Aorta (tissue), 5 donors: ENCODE measurements at places on chromosomes 12 and 14. TPM values are rescaled to one million over a fixed set of nuclear protein-coding genes. Genes with fewer than 3 reads are reported as not detected.
A peak's percentile ranks its signal among the peaks of the same experiment; 100 is the strongest.

DNA sequence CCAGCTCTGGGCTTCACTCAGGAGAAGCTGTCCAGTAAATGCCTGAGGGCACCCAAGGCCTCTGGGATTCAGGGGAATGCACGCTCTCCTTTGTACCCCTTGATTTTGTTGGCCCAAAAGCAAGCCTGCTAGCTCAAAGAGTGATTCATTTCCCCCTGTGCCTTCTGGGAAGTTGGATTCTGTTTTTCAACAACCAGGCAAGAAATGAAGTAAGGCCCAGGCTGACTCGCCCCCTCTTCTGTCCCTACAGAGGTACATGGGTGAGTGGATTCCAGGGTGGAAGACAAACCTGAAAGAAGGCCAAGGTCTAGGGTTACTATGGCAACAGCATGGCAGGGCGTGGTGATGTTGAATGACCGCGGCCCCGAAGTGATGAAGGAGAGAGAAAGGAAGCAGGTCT is 9.3 kb upstream of the SERPINA5 start:
- H3K4me3 ChIP-seq = no peak overlapping the region
- H3K27ac ChIP-seq = no peak overlapping the region
- no peaks in the 10 kb centered on the region for H3K27me3 ChIP-seq
- no peaks in the 10 kb centered on the region for H3K36me3 ChIP-seq
- DNase-seq = no peak

GRCh38 chr12:76290963-76291859 is 57.0 kb downstream of the BBS10 start:
- no peak for DNase-seq
- H3K27ac ChIP-seq = no peak overlapping the region
- H3K4me3 ChIP-seq = no peak overlapping the region
- no peaks in the 10 kb centered on the region for H3K27me3 ChIP-seq

GRCh38 chr12:53726341-53726740 is 911 bp downstream of the CALCOCO1 start:
- H3K27ac ChIP-seq = no peak overlapping the region
- peaks cover 3% of the 10 kb centered on the region for H3K36me3 ChIP-seq
- no peaks in the 10 kb centered on the region for H3K27me3 ChIP-seq
- peak overlapping the region; percentile 98 for H3K4me3 ChIP-seq
- no peak for DNase-seq
- peaks cover 3% of the 10 kb centered on the region for H3K4me1 ChIP-seq

DNA sequence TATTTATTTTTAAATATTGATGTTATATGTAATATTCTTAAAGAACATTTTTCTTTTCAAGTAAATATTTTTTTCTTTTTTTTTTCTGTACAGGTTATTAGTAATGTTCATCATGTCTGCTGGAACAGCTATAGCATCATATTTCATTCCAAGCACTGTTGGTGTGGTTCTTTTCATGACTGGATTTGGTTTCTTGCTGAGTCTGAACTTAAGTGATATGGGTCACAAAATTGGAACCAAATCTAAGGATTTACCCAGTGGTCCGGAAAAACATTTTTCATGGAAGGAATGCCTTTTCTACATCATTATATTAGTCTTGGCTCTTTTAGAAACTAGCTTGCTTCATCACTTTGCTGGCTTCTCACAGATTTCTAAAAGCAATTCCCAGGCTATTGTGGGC is 23.2 kb downstream of the PCNX4 start:
- no peak for DNase-seq
- H3K4me1 ChIP-seq = no peaks in the 10 kb centered on the region
- no peak overlapping the region for H3K27ac ChIP-seq
- H3K27me3 ChIP-seq = no peaks in the 10 kb centered on the region

GRCh38 chr12:5464096-5464495 is 32.2 kb downstream of the NTF3 start:
- no peaks in the 10 kb centered on the region for H3K36me3 ChIP-seq
- H3K4me1 ChIP-seq = no peaks in the 10 kb centered on the region
- no peak overlapping the region for H3K4me3 ChIP-seq
- H3K27me3 ChIP-seq = no peaks in the 10 kb centered on the region

GRCh38 chr12:89528434-89528833 is 2.6 kb upstream of the POC1B start:
- no peak overlapping the region for H3K4me3 ChIP-seq
- H3K36me3 ChIP-seq = no peaks in the 10 kb centered on the region
- H3K27me3 ChIP-seq = no peaks in the 10 kb centered on the region
- no peaks in the 10 kb centered on the region for H3K4me1 ChIP-seq

- H3K4me3 ChIP-seq = no peak overlapping the region
- no peak for DNase-seq
- no peaks in the 10 kb centered on the region for H3K27me3 ChIP-seq
- no peaks in the 10 kb centered on the region for H3K36me3 ChIP-seq
- H3K4me1 ChIP-seq = no peaks in the 10 kb centered on the region
Measured at GRCh38 chr12:82647853-82648252, 38.9 kb upstream of the TMTC2 start.

DNA sequence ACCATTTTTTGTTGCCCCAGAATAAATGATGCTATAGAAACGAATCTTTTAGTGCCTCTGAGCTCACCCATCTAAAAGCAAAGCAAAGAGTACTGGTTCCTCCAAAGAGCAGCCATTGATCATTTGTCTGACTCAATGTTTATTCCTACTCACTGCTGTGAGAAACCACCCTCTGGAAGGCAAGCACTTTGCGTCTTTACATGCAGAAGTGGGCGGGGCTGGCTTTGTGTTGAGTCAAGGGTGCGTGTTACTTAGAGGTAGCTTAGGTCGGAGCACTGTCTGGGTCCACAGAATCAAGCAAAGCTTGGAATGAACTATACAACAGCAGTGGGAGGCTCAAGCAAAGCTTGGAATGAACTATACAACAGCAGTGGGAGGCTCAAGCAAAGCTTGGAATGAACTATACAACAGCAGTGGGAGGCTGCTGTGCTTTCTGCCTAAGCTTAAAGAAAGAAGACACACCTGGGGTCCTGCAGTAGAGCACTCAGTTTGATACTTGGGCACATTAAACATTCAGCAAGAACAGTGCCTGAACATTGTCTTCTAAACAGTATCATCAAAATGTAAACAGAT is 77.2 kb upstream of the PRICKLE1 start:
- no peaks in the 10 kb centered on the region for H3K36me3 ChIP-seq
- H3K27me3 ChIP-seq = no peaks in the 10 kb centered on the region
- DNase-seq = no peak
- H3K4me1 ChIP-seq = no peaks in the 10 kb centered on the region

- H3K4me3 ChIP-seq = no peak overlapping the region
- no peaks in the 10 kb centered on the region for H3K36me3 ChIP-seq
- H3K27me3 ChIP-seq = no peaks in the 10 kb centered on the region
- no peaks in the 10 kb centered on the region for H3K4me1 ChIP-seq
- DNase-seq = no peak
Measured at GRCh38 chr14:48274826-48275225, 599.4 kb upstream of the MDGA2 start.

DNA sequence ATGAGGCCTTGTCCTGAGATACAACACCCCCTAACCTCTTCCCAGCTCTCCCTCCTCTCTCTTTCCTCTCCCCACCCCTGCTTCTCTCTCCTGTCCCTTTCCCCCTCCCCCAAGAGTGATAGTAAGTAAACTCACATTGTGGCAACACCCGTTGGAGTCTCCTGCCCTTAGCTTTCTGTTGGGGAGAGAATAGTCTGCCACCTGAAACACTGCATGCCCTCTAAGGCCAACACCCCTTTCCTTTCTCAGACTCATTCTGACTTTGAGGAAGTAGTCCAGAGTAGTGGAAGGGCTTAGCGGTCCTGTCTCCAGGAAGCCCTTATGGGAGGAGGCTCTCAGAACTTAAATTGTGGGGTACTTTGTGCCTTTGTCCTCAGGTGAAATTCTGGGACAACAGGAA is 95.2 kb downstream of the PRKCH start:
- H3K36me3 ChIP-seq = no peaks in the 10 kb centered on the region
- no peak for DNase-seq
- H3K4me1 ChIP-seq = peaks cover 5% of the 10 kb centered on the region
- H3K4me3 ChIP-seq = no peak overlapping the region
- H3K27ac ChIP-seq = no peak overlapping the region

- no peaks in the 10 kb centered on the region for H3K27me3 ChIP-seq
- H3K4me1 ChIP-seq = no peaks in the 10 kb centered on the region
- no peak overlapping the region for H3K4me3 ChIP-seq
- DNase-seq = no peak
- no peak overlapping the region for H3K27ac ChIP-seq
- H3K36me3 ChIP-seq = no peaks in the 10 kb centered on the region
Measured at GRCh38 chr14:21109377-21110138, 8.7 kb downstream of the TMEM253 start.

GRCh38 chr12:58915634-58916033 is 4.7 kb downstream of the LRIG3 start:
- peaks cover 2% of the 10 kb centered on the region for H3K4me1 ChIP-seq
- H3K4me3 ChIP-seq = peak overlapping the region; percentile 54
- peak; percentile 56 for DNase-seq
- no peaks in the 10 kb centered on the region for H3K36me3 ChIP-seq
- H3K27ac ChIP-seq = peak overlapping the region; percentile 63

- no peak overlapping the region for H3K27ac ChIP-seq
- peak; percentile 84 for DNase-seq
- no peaks in the 10 kb centered on the region for H3K36me3 ChIP-seq
- no peaks in the 10 kb centered on the region for H3K4me1 ChIP-seq
- H3K4me3 ChIP-seq = no peak overlapping the region
Measured at GRCh38 chr12:121494093-121494787, 86.6 kb downstream of the KDM2B start.

DNA sequence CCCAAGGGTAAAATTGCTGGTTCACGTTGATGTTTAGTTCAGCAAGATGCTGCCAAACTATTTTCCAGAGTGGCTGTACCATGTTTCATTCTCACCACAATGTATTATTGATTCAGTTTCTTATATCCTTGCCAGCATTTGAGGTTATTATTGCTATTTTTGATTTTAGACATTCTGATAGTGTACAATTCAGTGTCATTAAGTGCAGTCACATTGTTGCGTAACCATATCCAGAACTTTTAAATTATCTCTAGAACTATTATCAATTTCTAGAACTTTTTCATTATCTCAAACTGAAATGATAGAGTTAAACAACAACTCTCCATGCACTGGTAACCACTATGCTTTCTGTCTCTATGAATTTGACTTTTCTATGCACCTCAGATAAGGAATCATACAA is 10.7 kb upstream of the TBC1D15 start:
- no peaks in the 10 kb centered on the region for H3K36me3 ChIP-seq
- no peak overlapping the region for H3K4me3 ChIP-seq
- no peak for DNase-seq

DNA sequence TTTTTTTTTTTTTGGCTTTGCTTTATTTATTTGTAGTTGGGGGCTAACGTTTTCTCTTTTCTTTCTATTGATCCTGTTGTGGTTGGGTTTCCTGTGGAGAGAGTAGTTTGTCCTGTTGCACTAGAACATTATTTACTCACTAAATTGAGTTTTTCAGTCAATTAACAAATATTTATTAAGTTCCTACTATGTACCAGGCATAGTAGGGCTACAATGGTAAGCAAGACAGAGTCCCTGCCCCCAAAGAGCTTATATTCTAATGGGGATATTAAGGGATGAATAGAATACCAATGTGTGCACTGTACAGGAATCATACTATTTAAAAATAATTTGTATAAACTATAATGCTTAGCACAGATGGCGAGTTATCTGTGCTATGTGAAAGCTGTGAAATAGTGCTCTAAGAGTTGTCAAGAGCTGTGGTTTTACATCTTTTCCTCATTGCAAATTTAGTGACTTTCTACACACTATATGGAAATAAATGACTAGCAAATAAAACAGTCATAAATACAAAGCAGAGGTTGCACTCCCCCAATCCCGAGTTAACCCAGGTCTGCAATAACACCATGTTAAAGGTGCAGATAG is 94.9 kb downstream of the GPR135 start:
- H3K27me3 ChIP-seq = no peaks in the 10 kb centered on the region
- H3K4me1 ChIP-seq = no peaks in the 10 kb centered on the region
- H3K4me3 ChIP-seq = no peak overlapping the region
- no peak for DNase-seq
- no peak overlapping the region for H3K27ac ChIP-seq
- no peaks in the 10 kb centered on the region for H3K36me3 ChIP-seq

DNA sequence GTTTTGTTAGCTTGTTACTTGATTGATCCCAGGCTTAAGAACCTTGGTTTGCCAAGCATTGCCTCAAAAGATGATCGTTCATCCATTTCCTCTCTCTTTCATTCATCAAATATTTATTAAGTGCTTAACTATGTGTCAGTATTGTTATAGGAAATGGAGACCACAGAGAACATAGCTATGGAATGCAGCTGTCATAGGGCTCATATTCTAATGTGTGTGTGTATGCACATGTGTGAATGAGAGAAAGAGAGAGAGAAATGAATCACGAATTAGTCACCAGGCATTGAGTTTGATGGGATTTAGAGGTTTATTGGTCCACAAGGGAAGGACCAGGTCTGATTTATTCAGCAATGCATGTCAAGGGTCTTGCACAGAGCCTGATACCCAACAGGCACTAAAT is 71.0 kb upstream of the FBXO21 start:
- no peak for DNase-seq
- no peak overlapping the region for H3K4me3 ChIP-seq
- H3K4me1 ChIP-seq = no peaks in the 10 kb centered on the region
- H3K27ac ChIP-seq = no peak overlapping the region

DNA sequence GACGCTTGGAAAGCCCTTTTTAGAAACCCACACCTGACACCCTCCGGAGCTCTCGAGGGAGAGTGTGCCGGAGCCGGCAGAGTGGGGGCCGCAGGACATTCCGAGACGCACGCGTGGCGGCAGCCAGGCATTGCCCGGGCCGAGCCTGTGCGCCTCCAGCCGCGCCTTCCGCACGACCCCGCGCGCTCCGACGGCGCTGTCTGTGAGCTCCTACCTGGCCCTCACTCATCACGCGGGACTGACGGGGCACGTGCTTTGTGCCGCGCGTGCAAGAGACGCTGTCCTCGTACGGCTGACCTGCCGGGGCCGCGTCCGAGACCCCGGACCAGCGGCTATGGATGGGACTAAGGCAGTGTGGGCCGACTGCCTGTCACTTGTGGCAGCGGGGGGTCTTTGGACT is 5.2 kb downstream of the GALNT9 start:
- H3K4me1 ChIP-seq = no peaks in the 10 kb centered on the region
- H3K36me3 ChIP-seq = no peaks in the 10 kb centered on the region
- no peak overlapping the region for H3K4me3 ChIP-seq
- no peaks in the 10 kb centered on the region for H3K27me3 ChIP-seq
- no peak for DNase-seq

- H3K27me3 ChIP-seq = no peaks in the 10 kb centered on the region
- H3K4me1 ChIP-seq = no peaks in the 10 kb centered on the region
- no peak overlapping the region for H3K27ac ChIP-seq
- peak; percentile 77 for DNase-seq
Measured at GRCh38 chr14:36373982-36374673, 53.7 kb upstream of the MBIP start.

SLC35F4 gene
- total RNA-seq = not detected

ACTR6 gene
- total RNA-seq = 21.4 TPM

MUCL1 gene
- total RNA-seq = not detected

WSCD2 gene
- total RNA-seq = 5.6 TPM

BCL11B gene
- total RNA-seq = 1.3 TPM

DTX1 gene
- total RNA-seq = 4.2 TPM

RDH12 gene
- not detected for total RNA-seq

MYH7 gene
- total RNA-seq = not detected

CBLN3 gene
- total RNA-seq = 4.3 TPM

DENND5B gene
- 19.7 TPM for total RNA-seq

PGF gene
- 33.7 TPM for total RNA-seq

OR6C2 gene
- total RNA-seq = not detected
